ENCODE measurements at places on chromosomes 4 and X.

DNA sequence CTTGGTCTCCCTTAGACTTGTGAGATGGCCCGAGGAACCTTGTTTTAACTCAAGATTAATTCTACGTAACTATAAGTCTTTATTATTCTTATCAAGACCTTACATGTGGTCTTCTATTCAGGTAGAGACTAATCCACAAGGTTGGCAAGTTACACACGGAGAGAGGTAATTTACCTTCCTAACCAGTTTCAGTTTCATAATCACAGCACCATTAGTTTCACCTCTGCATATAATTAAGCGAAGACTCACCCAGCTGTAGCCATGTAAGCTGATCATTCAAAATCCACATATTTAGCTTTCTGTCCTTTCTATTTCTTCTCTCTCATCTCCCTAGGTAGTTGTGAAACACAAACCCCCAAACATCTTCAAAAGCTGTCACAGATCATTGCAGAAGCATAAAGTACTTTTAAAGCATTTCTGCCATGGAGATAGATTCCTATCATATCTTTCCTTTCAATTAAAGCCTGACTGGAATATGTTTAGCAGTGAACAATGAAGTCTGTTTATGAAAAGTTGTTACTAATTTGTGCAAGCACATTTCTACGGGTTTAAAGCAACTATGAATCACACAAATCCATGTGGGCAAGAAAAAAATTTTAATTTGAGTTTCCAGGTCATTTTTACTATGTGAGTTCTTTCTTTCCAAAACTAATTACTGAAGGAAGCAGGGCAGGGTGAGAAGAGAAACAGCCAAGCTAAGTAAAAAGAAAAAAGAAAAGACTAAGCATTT, 78.5 kb downstream of the BTC start:
- no peak for DNase-seq

DNA sequence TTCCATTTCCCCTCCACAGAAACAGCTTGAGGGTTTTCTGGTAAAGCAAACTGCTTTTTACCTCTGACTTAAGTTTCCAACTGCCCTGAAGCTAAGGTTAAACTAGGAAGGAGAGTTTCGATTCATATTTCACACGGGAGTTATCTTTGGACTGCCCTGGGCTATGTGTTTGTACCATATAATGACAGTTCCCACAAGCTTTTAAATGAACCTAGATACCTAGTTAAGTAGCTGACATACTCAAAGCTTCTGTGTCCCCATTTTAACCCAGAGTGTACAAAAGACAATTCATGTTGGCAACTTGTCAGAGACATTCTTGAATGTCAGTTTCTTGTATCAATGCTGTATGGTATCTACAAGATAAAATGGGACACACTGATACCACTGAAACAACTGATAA, 1296.6 kb upstream of the IGFBP7 start:
- no peak for DNase-seq

GRCh38 chrX:41384051-41384705, 50.2 kb downstream of the DDX3X start:
- no peak for DNase-seq

- no peak for DNase-seq
Observed at GRCh38 chr4:48924416-48924815, 17.8 kb upstream of the OCIAD2 start.

DNA sequence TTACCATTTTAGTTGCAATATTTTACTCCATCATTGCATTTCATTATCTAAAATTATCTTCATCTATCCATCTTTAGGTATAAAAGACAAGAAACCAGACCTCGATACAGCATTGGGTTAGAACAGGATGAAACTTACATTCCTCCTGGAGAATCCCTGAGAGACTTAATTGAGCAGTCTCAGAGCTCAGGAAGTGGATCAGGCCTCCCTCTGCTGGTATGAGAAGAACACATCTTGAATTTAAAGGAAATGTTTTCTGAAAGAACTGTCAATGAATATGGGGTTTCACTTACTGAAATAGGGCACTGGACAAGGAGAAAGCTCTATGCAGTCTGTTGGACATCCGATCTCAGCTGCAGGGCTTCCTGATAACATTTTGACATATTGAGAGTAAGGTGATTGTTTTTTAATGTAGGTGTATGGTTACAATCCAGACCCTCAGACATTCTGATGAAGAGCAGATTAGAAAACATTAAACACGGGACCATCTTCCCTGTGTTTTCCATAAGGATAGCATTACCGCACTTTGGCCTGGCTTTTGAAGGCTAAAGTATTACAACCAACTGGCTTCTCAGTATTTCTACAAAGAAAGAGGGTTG, 367.2 kb downstream of the BMPR1B start:
- DNase-seq: peak; percentile 21

DNA sequence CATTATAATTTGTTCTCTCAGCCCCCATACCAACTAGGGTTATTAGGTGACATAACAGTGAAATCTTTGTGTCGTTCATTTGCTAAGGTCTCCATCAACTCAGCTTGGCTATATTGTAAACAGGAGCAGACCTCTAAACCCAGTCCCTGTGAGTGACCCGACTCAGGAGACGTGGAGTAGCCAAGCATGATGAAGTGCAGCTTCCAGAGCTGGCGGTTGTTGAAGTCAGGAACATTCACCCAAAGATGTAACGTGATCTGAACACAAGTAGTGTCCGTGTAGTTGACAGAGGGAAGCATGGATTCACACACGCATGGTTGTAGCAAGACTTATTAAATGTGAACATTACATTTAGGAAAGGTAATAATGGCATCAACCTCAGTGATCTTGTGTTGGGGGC, 102.3 kb downstream of the FAM193A start:
- DNase-seq: no peak

DNA sequence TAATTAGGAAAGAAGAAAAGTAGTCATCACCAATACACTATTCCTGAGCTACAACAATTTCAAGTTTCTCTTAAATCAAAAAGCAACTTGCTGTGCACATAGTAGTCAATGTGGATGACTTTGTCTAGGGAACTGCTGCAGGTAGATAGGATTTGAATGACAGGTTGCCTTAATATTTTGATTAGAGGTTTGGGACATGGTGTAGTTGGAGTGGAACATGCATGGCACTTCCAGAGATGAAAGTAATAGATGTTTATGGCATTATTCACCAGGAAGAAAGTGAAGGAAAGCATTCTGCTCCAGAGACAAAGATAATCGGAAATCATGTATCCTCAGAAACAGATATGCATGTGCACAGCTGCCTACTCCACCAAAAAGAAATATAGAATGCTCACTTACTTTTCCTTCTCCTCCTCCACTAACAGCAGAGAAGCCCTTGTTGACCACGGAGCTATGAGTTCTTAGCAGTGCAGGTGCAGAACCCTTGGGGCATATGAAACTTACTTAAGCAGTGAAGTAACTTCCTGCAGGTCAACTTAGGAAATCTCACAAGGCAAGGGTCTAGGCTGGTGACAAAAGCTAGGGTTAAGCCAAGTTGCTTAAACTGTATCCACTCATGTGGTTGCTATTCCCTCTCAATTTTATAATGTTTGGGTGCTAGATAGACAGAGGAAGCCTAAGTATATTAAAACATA, 390.8 kb downstream of the HNRNPD start:
- no peak for DNase-seq

DNA sequence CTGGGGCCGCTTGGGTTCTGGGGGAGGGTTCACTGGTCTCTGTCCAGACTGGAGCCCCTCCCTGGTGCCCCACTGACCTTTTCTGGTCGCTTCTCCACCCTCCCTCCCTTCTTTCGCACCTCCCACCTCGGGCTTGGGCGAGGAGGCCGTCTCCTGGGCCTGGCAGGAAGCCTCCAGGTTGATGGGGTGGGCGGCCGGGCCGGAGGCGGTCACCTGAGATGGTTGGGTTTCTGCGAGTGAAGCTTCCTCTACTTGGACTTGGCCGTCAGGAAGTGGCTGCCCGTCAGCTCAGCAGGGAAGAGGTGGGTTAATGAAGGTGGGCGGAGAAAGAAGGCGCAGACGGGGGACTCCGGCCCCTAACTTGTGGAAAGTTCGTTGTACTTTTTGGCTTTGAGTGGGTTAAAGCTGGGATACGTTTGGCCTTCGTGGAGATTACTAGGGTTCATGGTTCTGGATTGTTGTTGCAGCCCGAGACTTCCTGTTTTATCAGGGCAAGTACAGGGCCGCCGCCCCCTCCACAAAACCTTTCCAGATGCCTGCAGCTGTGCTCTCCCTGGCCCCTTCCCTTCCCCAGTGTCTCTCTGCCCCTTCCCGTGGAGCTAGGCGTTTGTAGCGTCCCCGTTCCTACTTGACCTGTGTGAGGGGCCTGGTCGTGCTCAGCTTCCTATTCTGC, 1.2 kb downstream of the AKAP17A start:
- DNase-seq: peak; percentile 77

DNA sequence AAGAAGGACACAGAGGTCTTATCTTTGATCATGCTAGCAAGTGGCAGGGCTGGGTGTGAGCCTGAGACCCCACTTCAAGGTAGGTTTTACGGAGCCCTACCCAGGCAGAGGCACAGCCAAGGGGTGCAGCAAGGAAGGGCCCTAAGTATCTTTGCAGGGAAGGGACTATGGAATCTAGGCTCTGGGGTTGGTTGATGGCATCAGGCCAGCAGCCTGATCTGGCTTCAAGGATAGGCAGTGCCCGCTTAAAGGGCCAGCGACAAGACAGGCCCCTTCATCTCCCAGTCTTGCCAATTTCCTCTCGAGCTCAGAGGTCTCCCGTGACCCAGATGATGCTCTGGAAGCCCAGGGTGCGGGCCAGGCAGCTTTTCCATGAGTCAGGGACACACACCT, 5.8 kb downstream of the ABLIM2 start:
- no peak for DNase-seq

GRCh38 chr4:9874385-9874784, 93.0 kb downstream of the DRD5 start:
- DNase-seq: no peak

DNA sequence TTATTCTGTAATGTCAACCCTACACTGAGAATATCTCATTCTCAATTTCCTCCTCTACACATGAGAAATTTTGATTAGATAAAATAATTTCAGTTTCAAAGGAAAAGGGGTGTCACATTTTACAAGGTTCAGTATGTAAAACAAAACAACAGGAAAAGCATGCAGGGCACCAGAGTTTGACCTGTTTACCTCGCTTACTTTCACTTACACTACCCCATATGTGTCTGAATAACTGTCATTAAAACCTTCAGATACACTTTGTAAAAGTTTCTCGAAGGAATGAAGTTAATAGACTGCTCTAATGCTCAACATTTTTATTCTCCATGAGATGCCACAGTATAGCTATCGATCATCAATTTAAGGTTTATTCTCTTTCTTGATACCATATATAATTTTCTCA, 12.3 kb upstream of the PCDH10 start:
- no peak for DNase-seq

- peak; percentile 36 for DNase-seq
Observed at GRCh38 chr4:46389301-46389775, 590 bp downstream of the GABRA2 start.

- no peak for DNase-seq
Observed at GRCh38 chrX:136961594-136962135, 72.1 kb downstream of the GPR101 start.

- DNase-seq: no peak
Observed at GRCh38 chrX:116435597-116435996, 809 bp upstream of the SLC6A14 start.

DNA sequence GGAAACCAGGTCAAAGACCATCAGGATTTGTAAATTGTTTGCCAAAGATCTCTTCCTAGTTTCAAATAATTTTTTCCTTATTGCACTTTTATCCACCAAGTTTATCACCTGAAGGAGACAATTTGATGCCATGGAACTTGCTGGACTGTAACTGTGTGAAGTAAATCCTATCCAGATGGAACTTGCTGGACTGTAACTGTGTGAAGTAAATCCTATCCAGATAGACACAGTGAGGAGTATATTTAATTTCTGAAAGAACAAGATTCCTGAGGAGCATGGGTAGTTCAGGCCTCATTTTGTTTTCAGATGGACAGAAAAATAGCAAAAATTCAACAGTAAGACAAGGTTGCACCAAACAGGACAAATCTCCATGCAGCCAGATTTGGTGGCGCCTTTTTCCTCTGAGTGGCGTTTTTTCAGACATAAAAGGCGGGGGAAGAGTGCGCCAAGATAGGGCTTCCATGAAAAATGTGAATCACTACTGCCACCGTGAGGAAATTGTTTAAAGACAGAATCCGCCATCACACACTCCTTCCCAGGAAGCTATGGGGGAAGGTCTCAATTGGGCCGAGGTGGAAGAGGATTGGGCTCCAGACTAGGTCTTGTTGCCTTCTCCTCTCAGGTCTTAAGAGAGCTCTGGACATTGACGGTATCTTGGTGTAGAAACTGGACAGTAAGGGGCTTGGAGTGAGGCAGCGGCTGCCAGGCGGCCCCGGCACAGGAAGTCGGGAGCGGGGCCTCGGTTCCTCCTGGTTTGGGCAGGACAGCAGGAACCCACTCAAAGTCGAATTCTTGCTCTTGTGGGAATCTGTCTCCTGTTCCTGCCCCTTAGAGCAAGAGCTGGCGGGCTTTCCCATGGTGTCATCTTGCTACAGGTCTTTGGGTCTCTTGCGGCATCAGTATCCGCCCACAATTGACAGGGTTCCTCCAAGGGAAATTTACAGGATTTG, 234.7 kb downstream of the OR13H1 start:
- DNase-seq: no peak

- peak; percentile 53 for DNase-seq
Observed at GRCh38 chr4:8345946-8346814, 76.6 kb downstream of the HTRA3 start.

- no peak for DNase-seq
Observed at GRCh38 chr4:156779774-156780173, 191.8 kb downstream of the PDGFC start.

GRCh38 chr4:106496061-106496460, 127.5 kb upstream of the GIMD1 start:
- DNase-seq: no peak

GRCh38 chr4:88729146-88729760, 31.6 kb upstream of the NAP1L5 start:
- DNase-seq: no peak

All from H7 (cell line).